NCI-H748 treated with DMSO at 0.1 percent for 48 hours (cell line): ENCODE measurements at places on chromosomes 6 and 20.
A peak's percentile ranks its signal among the peaks of the same experiment; 100 is the strongest.

DNA sequence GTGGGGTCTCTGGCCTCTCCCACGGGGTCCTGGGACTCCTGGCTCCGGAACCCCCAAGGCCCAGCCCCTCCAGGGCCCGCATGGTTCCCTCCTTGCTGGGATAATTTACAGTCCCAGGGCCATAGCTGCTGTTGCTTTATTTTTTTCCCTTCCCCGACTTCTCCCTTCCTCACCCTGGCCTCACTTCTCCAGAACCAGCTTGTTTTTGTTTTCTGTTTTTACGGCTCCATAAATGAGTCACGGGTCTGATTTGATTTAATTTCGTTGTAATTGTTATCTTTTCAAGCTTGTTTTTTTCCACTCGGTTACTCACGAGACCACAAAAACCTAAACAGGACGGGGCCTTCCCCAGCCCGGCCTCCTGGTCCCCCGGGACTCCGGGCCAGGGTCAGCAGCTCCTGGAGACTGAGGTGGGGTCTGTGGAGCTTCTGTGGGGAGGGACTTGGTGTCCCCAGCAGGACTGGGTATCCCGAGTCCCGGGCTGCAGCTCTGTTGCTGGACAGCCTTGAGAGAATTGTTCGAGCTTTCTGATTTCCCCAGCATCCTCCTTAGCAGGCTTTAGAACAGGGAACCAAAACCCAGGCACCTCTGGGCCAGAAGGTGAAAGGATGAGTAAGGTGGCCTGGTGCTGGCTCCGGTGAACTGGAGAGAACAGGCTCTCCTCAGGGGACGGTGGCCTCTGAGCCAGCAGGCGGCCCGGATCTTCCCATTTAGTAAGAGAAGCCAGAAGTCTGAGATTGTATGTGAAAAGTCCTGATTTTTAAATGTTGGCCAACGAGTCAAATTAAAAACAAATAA, 94.9 kb downstream of the CEBPB start:
- no peak for DNase-seq

DNA sequence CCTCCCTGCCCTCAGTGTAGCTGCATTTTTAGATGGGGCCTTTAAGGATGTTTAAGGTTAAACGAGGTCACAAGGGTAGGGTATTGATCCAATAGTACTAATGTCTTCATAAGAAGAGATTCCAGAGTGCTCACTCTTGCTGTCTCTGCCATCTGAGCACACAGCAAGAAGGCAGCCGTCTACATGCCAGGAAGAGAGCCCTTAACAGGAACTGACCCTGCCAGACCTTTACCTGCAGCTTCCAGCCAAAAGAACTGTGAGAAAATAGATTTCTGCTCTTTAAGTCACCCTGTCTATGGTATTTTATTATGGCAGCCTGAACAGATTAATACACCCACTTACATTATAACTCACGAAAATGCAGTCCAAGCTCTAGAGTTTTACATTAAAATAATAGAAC, 685.3 kb upstream of the MARCKS start:
- no peak for DNase-seq

DNA sequence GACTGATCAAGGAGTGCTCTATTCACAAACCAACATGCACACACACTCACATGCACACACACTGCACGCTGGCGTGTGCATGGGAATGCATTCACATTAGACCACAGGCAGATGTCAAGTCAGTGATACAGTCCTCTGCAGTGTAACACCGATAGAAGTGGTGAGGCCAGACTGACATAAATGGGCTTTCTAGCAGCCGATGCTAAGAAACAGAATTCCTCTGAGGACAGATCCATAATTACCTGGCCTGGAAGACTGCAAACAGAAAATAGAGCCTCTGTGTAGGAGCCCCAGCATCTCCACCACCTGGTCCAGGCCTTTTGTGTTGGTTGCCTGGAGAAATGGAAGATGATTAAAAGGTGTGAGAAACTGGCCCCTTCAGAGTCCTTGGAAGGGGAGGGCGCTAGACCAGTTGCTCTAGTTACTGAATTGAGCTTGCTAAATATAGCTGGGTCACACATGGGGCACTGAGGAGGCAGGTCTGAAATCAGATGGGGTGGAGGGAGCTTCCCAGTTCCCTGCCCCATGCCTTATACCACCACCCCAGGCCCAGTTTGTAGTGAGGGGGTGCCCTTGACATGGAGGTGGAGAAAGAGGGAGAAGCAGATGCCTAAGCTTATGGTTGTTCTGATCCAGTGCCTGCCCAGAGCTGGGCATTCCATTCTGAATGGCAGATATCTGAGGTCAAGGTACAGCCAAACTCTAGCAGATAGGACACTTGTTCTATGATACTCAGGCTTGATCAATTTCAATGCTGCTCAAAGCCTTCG, 233.8 kb downstream of the LRFN2 start:
- DNase-seq, result no peak

- DNase-seq, result peak; percentile 66
These were observed 278.4 kb downstream of the LRFN2 start for GRCh38 chr6:40308533-40309306.

- no peak for DNase-seq
These were observed 20.1 kb downstream of the SLCO4A1 start for GRCh38 chr20:62662422-62662821.

GRCh38 chr20:59184880-59185447, 21.3 kb downstream of the ZNF831 start:
- DNase-seq, result no peak

DNA sequence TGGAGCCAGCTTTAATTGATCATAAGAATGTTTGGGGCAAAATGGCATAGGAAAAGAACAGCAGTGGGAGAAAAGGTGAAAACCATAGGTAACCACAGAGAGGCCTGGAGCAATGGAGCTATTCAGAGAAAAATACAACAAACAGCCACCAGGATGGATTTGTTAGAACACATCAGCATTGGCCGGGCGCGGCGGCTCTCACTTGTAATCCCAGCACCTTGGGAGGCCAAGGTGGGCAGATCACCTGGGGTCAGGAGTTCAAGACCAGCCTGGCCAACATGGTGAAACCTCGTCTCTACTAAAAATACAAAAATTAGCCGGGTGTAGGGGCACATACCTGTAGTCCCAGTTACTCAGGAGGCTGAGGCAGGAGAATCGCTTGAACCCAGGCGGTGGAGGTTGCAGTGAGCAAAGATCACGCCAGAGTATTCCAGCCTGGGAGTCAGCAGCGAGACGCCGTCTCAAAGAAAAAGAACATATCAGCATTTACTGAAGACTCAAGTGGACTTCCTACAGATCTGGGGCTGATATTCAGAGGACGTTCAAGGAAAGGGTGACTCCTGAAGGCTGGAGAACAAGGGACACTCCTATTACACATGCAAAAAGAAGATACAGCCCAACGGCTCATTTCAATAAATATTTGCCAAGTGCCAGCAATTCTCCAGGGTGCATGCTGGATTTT, 20.2 kb downstream of the SNHG17 start:
- no peak for DNase-seq

DNA sequence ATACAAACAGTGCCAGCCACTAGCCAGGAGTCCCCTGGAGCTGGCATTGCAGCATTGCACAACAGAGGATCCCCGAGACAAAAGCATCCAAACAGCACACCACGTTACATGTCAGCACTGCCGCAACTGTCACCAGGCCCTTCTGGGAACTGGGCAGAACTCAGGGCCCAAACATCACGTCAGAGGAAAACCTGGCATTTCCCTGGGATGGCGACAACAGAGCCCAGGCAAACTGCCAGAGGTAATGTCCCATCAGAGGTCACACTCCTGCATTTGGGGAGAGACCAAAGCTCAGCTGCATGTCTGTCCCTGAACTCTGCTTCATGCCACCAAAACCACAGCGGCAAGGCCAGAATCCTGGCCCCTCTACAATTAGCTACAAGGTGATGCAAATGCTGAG, 36.3 kb downstream of the PPP1R3G start:
- no peak for DNase-seq

DNA sequence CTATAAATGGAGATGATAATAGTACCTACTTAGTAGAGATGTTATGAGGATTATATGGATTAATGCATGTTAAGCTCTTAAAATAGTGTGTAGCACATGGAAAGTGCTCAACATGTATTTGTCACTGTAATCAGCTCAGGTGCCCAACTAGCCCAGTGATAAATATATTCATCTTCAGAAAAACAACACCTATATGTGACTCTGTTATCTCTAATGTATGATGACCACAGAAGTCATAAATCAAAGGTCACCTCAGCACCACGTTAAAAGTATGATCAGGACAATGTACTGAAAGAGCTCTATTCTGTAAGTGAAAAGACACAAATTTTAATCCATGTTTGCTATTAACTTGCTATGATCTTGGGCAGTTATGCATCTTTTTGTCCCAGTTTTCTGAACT, 36.8 kb upstream of the TENT5A start:
- DNase-seq, result no peak

GRCh38 chr6:25192590-25193459, 86.3 kb upstream of the CARMIL1 start:
- no peak for DNase-seq

DNA sequence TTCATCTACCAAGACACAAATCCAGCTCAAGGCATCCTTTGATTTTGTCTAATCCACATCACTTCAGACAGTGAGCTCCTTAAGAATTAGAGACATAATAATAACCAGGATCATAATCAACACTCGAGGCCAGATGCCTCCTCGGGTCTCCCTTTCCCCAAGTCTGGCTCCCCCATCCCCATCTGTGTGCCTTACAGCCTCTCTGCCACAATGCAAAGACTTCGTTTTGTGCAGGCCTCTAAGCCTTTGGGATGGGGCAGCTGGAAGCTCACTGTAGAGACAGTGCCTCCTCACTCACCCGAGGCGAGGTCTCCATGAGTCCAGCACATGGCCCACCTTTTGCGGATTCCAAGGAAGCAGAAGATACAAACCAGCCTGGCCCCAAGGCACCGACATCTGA, 30.3 kb downstream of the LRFN2 start:
- no peak for DNase-seq

DNA sequence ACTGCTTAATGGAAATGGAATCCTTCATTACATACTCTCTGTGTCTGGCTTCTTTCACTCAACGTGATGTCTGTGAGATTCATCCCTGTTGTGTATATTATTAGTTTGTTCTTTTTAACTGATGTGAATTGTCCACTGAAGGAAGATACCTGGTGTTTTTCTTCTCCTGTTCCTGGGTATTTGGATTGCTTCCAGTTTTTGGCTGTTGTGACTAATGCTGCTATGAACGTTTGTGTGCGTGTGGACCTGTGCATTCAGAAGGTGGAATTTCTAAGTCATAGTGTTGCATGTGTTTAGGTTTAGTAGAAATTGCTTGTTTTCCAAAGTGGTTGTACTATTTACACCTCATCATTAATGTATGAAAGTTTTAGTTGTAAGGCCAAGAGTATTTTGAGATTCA, 3.8 kb downstream of the TULP4 start:
- DNase-seq, result no peak

GRCh38 chr6:139519571-139520031, 145.2 kb upstream of the CITED2 start:
- no peak for DNase-seq

GRCh38 chr6:20718705-20719653, 184.7 kb downstream of the CDKAL1 start:
- no peak for DNase-seq

DNA sequence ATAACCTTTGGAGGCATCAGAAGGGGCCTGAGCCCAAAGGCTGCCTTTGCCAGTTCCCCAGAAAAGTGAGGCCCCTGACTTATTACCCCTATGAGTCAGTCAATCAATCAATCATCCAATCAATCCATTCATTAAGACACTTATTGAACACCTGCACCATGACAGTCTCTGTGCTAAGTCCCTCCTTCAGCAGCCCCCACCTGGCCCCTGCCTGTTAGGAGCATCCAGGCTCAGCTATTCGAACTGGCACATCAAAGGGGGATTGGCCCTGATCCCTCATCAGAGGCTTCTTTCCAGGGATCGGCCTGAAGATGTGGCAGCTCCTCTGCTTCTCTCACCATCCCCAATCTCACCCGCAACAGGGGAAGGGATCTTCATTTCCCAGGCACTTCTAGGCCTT, 27.7 kb upstream of the VEGFA start:
- no peak for DNase-seq

DNA sequence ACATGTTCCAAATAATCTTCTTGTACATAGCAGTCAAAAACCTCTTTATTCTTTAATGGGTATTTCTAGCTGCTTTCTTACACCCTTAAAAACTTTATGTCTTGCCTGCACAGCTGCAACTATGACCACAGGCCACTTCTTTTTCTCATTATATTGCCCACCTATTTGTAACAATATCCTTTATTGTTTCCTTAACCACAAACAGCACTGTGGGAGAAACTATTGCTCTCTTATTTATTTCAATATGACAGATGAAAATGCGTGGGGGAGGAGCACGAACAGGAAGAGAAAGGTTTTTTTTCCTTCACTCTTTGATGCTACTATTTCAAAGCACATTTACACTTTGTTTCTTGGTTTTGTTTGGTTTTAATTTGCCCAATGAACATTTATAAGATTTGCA, 253.5 kb downstream of the GJA1 start:
- DNase-seq, result no peak

DNA sequence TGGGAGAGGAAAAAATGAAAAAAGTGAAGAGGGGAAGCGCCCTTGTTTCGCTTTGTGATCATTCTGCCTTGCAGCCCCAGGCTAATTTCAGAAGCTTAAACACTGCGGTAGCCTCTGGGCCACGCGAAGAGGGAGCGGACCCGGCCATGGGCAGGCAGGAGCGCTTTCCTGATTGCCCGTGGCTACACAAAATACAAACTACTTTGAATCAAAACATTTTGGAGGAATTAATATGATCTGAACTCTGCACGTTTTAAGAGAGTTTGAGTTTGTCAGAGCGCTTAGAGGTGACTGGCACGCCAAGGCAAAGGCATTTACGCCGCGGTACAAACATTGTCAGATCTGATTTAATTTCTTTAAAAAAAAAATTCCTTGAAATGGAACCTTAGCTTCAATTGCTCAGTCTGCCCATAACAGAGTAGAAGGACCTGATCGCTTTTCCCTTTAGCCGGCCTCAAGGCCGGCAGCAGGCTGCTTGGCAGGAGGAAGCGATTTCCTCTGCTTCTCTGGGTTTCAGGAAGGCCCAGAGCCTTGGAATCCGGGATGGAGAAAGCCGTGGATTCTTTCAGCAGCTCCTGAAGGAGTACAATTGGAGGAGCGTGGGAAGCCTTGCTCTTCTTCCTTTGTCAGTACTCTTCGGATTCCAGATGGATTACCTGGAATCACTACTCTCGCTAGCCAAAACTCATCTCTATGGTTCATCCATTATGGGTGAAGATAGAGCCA, 9.7 kb downstream of the TFAP2D start:
- DNase-seq, result no peak

DNA sequence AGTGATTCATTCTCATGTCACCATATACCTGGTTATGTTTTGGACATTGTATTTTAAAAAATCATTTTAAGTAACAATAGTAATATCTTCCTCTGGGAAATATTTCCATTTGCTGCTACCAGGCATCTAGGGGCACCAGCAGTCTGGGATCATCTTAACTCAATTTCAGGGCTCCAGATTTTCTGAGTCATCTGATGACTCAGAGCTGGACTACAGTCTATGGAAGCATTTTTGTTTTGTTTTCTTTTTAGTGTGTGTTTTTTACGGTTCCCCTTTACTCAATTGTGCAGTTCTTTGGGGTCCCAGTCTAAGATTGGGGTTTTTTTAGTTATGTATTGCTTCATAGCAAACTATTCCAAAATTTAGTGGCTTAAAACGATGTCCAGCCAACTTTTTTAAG, 5.7 kb upstream of the FKBP5 start:
- DNase-seq, result no peak
